ENCODE measurements at places on chromosomes 11 and 22.

- no peak for DNase-seq
Observed at GRCh38 chr22:35842954-35843353, 125.3 kb downstream of the APOL5 start.

- DNase-seq: no peak
Observed at GRCh38 chr11:64067230-64067993, 31.7 kb downstream of the FLRT1 start.

- DNase-seq: no peak
Observed at GRCh38 chr22:48198489-48199459, 1436.3 kb downstream of the TBC1D22A start.

DNA sequence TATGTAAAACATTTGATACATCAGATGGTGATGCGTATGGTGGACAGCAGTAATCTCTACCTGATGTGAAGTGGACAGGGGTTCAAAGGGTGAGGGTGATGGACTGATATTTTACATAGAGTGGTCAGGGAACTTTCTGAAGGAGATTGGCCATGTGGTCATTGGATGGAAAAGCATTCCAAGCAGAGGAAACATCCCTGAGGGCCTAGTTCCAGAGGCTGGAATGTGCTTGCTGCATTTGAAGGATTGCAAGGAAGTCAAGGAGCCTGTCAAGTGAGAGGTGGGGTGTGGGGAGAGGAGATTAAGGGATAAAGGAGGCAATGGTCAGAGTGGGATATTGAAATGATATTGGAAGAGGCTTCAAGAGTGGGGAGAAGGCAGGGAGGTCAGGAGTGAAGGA is 151.9 kb upstream of the NTM start:
- no peak for DNase-seq

DNA sequence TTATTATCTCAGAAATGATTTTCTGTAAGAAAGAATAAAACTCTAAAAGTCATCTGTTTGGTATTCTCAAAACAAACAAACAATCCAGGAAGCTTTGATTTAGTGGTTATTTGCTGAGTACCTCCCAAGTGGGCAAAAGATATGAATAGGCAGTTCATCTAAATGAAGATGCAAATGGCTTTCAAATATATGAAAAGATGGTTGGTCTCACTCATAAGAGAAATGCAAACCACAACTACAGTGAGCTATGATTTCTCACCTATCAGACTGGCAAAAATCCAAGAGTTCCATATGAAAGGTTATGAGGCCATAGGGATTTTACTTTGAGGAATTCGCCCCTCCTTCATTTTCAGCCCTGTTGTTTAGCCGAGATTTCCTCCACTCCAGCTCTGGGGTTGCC is 11.3 kb upstream of the P2RY2 start:
- DNase-seq: no peak

GRCh38 chr11:35169112-35169511 is 30.1 kb downstream of the CD44 start:
- DNase-seq: no peak

DNA sequence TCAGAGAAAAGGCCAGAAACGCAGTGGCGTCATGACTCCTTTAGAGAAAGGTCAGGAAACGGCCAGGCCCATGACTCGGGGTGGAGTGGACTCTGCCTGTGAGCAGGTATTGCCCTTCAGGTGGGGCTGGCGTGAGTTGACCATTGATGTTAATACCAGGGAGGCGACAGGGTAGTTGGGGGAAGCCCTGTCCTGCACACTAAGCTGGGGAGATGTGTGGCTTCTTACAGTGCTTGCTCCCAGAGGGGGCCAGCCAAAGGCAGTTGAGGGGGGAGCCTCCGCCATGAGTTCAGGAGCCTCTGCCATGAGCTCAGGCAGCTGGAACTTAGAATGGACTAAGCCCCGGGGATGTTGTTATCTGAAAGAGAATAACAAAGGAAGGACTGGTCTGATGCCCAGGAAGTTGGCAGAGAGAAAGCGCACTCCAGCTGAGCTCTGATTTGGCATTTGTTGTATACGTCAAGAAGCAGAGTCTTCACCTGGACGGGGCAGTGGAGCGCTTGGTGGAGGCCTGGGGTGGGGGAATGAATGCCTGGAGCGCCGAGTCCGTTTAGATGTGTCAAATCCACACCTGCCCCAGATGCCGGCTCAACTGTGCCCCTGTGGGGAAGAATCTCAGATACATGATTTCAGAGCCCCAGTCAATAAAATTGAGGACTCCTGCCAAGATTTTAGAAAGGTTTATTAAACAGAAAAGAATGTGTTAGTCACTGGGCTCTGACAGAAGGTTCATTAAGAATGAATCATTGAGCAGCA is 222.5 kb downstream of the TBC1D22A start:
- no peak for DNase-seq

- DNase-seq: no peak
Observed at GRCh38 chr22:46079861-46080821, 70.2 kb upstream of the PPARA start.

DNA sequence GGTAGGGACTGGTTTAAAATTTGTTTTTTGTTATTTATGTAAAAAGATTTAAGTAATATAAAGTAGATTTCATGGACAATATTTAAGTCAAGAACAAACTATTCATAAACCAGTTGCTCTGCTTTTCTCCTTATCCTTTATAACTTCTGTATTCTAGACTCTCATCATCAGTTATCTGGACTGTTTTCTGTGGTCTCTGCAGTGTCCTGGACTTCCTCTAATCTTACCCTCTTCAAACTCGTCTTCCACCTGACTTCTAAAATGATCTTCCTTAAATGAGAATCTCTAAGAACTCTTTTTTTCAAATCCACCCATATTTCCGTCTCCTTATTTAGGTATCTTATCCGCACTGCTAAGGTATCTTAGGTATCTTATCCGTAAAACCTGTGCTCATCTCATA is 8.1 kb downstream of the RRM1 start:
- DNase-seq: no peak

DNA sequence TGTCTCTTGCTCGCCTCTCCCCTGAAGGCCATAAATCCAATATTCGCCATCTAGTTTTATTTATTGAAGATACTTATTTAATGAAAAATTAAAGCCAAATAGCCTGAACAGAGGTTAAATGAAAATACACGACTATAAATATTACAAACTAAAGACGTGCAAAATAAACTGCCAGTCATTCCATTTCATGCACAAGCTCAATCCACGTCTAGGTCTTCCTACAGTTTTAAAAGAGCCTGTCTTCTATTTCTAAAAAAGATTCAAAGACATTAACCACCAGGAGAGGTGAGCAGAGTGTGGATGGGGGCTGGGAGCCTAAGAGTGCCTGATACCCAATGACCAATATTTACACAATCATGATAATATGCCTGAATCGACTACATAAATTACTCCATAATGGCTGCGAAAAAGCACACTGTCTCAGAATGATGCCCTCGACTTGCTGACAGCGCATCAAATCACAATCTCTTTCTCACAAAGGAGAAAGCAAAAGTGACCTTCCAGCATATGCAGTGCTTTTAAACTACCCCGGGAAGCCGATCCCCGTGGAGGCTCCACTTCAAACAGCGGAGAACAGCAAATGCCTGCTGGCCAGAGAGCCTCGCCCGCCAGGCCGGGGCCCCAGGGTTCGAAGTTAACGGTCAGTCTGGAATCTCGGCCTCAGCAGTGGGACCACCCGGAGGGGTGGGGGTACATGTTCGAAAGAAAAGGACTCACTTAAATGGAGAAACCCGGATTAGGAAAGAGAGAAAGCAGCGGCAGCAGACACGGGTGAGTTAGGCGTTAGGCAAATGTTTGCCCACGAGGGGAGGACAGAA is 1.7 kb downstream of the FCHSD2 start:
- DNase-seq: no peak

- no peak for DNase-seq
Observed at GRCh38 chr22:31088233-31088986, 7.3 kb downstream of the SMTN start.

- no peak for DNase-seq
Observed at GRCh38 chr11:34416766-34417165, 22.0 kb upstream of the CAT start.

DNA sequence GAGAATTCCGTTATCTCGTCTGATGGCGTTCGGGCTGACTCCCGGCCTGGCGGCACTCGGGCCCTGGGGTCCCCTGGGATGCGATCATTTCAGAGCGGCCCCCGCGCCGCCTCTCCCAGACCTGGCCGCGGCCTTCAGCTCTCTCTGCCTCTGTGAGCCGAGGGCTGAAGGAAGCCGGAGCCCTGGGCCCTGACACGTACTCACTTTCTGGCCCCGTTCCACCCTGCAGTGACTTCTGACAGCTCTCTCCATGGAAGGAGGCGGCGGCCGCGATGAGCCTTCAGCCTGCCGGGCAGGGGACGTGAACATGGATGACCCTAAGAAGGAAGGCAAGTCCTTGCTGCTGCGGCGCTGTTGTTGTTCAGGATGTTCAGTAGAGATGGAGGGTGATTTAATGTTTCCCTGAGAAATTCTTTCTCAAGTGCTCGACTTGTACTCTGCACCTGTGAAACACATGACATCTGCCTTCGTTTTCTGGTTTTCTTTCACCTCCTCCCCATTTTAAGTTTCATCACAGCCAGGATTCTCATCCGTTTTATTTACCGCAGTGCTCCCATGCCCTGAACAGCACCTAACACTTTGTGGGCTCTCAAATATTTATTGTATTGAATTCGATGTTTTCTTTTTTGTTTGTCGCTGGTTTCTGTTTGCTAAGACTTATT is 612 bp downstream of the GTSE1 start:
- no peak for DNase-seq

- DNase-seq: no peak
Observed at GRCh38 chr11:71527576-71528210, 626 bp downstream of the KRTAP5-7 start.

DNA sequence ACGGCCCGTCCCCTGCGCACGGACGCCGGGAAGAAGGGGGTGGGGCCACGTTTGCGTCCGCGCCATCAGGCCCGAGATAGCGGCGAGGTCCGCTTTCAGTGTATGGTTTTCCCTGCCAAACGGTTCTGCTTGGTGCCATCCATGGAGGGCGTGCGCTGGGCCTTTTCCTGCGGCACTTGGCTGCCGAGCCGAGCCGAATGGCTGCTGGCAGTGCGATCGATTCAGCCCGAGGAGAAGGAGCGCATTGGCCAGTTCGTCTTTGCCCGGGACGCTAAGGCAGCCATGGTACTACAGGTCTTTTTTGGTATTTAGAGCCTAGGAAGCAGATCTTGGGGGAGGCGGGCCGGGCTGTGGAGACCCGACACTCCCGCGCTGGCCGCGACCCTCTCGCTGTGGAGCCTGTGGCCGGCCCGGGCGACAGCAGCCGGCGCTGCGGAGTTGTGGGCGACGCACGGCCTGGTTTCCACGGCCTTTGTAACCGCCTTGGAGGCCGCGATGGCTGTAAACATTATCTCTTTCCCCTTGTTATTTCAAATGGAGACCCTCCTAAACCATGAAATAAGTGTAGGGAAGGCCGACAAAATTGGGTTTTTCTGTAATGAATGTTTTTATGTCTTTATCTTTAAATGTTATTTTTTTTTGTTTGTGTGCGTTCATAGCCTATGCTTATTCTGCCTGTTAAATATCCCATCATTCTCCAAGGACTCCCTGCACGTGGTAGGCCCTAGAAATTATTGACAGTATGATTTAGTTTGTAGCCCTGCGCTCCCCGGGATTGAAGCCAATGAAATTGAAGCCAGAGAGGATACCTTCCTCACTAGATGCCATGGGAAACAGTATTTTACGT is at the start of gene AASDHPPT:
Gene AASDHPPT, plus strand, starts transcription at position 54 of the 847 bp plus-strand sequence. Its CDS starts 49 bp downstream, at position 103.
- no peak for DNase-seq

DNA sequence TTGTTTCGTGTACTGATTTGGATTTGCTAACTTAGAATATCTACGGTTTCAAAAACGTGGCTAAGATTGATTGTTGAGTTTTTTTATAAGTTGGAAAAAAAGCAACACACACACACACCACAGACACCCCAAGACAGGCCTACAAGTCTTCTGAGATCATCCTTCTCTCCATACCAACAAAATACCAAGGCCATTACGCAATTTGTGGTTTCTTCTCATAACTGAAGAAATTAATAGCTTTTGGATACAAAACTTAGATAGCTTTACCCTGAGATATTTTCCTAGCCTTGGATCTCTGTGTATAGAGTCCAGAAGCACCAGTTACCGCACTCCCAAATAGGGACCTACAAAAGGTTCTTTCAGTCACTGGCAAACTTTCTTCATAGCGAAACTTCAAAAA is 113.6 kb downstream of the SIK3 start:
- DNase-seq: no peak

- peak; percentile 9 for DNase-seq
Observed at GRCh38 chr11:131748151-131749050, 378.0 kb downstream of the NTM start.

- DNase-seq: no peak
Observed at GRCh38 chr11:99098751-99099150, 78.0 kb downstream of the CNTN5 start.

- peak; percentile 4 for DNase-seq
Observed at GRCh38 chr11:78798663-78799062, 224.0 kb upstream of the NARS2 start.

DNA sequence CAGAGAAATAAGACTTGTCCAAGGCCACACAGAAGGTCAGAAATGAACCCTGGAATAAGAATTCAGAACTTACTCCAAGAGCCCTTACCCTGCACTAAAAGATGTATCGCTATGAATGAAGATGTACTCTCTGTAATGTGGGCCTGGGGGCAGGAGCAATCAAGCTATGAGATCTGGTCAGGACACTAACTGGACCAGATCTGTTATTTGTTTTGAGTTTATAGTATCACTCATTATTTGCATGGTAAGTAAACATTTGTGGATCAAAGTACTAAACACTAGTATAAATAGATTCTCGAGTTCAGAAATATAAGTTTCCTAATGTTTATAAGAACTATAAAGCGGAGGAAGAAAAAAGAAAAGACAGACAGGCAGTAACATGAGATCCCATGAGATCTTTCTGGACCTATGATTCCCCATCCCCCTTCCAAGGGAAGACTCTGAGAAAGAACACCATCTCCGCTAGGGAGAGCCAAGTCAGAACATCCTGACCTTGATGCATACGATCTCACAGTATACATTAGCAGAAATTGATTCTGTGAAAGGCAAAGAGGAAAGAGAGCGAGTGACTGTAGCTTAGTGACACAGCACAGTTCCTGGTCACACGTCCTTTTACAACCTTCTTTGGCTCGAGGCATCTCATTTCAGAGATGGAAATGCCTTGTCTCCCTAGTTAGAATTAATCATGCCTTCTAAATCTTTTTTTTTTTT is 71.2 kb downstream of the USP35 start:
- no peak for DNase-seq

GRCh38 chr22:46367707-46368191 is 32.2 kb downstream of the TRMU start:
- peak; percentile 71 for DNase-seq

GRCh38 chr11:134604886-134605285 is 192.8 kb upstream of the B3GAT1 start:
- no peak for DNase-seq

GRCh38 chr22:44780876-44781449 is 28.6 kb downstream of the ARHGAP8 start:
- no peak for DNase-seq

DNA sequence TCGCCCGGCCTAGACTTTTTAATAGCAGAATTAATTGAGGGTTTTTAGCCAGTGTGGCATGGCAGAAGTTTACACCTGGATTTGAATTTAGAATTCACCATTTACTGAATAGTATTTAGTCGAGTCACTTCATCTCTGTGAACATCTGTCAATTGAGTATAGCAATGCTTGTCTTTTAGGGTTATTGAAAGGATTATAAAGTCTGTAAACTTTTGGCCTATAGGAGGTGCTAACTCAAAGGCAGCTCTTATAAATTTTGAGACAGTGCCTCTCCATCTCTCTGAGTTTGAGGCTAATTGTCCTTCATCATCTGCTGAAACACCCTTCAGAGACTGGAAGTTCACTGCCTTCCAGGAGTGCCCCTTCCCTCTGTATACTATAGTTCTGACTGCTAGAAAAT is 205.0 kb downstream of the NELL1 start:
- no peak for DNase-seq

- no peak for DNase-seq
Observed at GRCh38 chr11:108167624-108168023, 46.3 kb downstream of the ACAT1 start.
